Vagina (tissue), 2 donors: ENCODE measurements at places on chromosomes 4 and X.

DNA sequence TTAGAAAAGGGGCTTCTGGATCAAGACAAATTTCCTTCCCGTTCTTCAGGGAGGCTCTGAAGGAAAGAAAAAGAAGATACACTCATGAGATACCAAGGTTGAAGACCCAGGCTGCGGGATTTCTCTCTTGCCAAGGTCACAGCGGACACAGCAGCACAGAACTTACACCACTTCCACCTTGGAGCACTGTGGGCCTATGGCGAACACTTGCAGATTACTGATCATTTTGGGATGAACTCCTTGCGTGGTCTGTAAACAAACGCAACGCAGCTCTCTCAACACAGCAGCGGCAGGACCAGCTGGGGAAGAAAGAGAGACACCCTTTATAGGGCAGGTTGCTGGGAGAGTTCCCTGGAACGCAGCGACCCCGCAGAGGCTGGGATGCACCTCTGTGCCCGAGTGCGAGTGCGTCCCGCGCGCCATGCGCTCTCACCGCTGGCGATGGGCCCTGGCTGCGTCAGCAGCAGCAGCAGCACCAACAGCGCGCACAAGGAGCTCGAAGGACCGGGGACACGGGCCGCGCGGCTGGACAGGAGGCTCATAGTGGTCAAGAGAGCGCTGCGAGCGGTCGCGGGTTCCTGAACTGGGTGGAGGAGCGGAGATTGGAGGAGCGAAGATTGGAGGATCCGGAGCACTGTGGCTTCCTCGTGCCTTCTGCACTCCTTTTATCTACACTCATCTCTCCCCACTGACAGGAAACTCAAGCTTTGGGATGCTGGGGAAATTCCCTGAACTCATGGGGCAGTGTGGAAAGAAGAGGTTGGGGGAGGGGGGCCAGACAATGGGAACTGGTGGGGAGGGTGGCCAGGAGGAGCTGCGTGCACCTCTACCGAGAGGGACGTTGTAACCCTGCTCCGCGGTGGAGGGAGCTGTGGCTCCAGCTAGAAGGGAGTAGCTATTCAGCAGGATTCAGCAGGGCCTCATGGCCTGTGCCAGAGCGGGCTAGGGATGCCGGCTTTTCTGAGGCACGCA lies at the start of gene CXCL5:
Gene CXCL5 (minus strand): TSS at position 638 of the 972 bp plus-strand sequence. CDS start 96 bp downstream, at position 542.
- DNase-seq: no peak

- no peak for DNase-seq
These were observed 45.9 kb upstream of the ALG13 start for GRCh38 chrX:111634823-111635729.

DNA sequence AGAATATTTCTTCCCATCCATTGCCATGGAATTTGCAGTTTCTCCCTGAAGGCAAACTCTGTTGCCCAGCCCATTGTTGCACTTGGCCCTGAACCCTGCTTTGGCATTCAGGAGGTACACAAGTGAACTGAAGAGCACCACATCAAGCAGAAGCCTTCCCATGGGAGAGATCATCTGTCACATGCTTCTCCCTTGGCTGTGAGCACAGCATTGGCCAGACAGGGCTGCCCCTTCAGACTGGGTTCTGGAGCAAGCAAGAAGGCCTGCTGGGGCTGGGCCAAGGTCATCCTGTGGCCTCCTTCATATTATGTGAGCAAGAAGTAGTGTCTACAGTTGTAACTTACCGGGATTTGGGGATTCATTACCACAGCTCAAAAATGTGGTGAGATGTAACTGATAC lies 22.7 kb downstream of the SCML1 start:
- DNase-seq: no peak

DNA sequence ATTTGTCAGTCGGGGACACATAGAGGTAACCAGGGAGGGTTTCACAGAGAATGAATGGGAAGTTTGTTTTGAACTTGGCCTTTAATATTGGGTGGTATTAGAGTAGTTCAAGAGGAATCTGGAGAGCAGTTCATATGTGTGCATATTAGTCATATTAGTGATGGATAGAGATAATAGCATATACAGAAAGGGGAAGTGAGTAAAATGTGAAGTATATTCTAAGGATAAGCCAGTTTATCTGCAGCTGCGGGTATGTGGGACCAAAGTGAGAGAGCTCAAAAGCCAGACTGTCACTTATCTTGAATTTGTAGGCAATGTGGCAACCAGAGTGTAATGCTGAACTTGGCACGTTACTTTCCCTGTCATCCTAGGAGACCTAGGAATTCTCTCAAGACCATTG lies 169.9 kb downstream of the AFF2 start:
- no peak for DNase-seq

DNA sequence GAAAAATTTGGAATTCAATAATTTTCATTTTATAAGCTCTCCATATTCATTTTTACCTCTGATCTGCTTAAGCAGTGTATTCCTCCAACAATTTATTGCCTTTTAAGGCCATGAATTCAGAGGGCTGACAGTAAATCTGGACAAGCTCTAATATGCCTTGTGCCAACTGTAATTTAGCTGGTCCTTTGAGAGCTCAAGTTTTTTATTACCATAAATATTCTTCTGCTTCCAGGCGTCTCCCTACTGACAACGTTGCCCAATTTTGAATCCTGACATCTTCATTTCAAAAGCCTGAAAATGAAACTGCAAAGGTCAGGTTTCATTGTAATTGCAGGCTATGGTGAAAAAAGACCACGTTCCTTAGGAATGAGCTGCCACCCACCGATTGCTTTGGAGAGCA lies 95.8 kb upstream of the GEMIN8 start:
- no peak for DNase-seq

- DNase-seq: no peak
These were observed 399.9 kb upstream of the CNKSR2 start for GRCh38 chrX:20974326-20974725.

DNA sequence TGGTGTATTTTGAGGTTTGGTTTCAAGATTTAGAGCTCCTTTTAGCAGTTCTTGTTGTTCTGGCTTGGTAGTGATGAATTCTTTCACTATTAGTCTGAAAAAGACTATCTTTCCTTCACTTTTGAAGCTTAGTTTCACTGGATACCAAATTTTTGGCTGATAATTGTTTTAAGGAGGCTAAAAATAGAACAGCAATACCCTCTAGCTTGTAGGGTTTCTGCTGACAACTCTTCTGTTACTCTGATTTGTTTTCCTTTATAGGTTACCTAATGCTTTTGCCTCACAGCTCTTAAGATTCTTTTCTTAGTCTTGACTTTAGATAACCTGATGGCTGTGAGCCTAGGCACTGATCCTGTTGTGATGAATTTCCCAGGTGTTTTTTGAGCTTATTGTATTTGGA lies 33.6 kb upstream of the HEPH start:
- DNase-seq: no peak

- DNase-seq: no peak
These were observed 47.2 kb upstream of the RELL1 start for GRCh38 chr4:37733240-37733867.
